Stimulated activated CD4-positive, alpha-beta T cell treated with anti-CD3 and anti-CD28 coated beads, Interleukin-15, amount 100 ng/mL, for 48 hours (primary cell): ENCODE measurements at places on chromosomes 3 and 15.

GRCh38 chr3:123042413-123042812 is 14.8 kb upstream of the SEMA5B start:
- DNase-seq, result no peak

- DNase-seq, result no peak
Measured at GRCh38 chr3:132090921-132091320, 56.1 kb upstream of the CPNE4 start.

GRCh38 chr3:10697918-10698317 is 118.1 kb upstream of the SLC6A11 start:
- no peak for DNase-seq

GRCh38 chr15:87739081-87739480 is 517.5 kb downstream of the NTRK3 start:
- DNase-seq, result no peak

DNA sequence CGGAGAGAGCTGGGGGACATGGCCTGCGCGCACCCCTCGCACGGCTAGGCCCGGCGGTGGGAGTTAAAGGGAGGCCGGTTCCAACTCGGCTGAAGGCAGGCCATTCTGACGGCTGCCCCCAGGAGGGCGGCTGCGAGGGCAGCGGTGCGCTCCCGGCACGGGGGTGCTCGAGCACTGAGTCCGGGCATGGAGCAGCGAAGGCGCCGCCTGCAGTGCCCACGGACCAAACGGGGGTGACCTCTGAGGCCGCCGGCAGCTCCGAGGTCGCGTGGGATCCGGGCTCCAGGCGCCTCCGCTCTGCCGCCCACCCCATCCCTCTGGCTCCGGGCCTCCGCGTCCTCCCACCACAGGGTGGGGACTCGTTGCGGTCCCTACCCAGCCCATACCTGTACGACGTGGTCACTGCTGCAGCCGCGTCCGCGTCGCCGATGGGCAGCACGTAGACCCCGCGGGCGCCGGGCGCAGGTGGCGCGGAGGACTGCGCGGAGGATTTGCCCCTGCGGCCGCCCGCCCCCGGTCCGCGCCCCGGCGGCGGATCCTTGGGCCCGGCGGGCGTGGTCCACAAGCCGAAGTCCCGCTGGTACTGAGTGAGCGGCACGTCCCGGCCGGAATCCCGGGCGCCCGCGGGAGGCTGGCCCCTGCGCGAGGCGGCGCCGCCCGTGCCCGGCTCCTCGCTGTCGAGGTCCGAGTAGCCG is 469 bp downstream of the MAP6D1 start:
- no peak for DNase-seq

DNA sequence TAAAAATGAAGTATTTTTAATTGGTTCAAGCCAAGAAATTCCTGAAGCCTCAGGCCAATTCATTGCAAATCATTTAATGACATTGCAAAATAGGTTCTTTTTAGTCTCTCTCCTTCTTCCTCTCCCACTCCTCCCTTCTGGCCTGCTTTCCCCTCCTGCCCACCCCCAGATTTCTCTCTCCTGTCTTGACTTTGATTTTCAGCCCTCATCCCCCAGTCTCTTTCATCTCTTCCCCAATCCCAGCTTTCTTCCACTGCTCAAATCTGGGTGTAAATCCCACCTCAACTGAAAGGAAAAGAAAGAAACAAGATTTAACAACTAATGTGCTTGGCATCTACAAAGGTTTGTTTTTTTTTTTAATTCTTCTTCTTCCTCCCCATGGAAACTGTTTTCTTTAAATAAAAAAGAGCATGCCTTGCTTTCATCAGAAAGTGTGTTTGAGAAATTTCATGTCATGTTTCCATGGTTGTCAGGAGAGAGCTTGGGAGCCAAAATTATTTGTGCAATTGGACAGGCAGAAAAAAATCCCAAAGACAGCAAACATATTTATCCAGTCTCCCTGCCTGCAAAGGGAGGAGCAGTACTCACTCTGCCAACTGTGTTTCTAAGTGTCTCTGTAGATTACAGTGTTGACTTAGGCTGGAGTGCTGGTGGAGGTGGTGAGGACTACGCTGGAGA is 50.4 kb downstream of the BOC start:
- DNase-seq, result no peak

DNA sequence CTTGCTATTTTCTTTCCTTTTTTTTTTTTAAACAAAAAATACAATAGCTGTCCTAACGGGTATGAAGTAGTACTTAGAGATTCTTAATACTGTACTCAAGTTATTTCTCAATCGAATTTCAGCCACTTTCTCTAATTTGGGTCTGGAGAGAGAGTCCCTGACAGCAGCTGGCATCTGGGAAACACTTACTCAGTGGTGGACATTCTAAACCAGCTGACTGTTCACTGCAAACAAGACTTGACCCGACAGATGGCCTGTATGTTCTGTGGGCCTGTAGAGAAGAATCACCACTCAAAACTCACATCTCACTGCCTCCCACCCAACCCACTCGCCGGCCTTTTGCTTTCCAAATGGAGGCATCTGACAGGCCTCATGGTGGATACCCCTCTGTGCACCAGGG is 199.6 kb downstream of the ATP10A start:
- no peak for DNase-seq

DNA sequence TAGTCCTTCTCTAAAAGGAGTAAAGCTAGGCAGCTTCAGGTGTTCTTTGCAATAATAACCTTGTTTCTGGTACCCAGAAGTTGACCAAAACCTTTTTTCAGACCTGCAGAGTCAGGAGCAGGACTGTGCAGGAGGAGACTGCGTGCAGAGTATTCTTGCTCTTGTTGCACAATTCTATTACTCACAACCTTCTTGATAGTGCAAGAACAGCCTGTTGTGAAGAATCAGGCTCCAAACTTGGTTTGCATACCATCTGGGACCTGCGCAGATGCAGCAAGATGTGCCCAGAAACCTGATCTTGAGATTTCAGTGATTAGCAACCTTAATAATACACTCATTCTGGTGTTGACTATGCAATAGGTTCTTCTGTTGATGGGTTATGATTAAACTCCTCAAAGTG is 111.9 kb downstream of the ATG7 start:
- no peak for DNase-seq

- DNase-seq, result no peak
Measured at GRCh38 chr3:181521831-181522230, 189.9 kb upstream of the SOX2 start.

- DNase-seq, result no peak
Measured at GRCh38 chr15:70411143-70411863, 313.6 kb upstream of the TLE3 start.

- no peak for DNase-seq
Measured at GRCh38 chr3:65907232-65908130, 131.2 kb downstream of the MAGI1 start.

GRCh38 chr3:166527325-166527724 is 690.1 kb upstream of the BCHE start:
- DNase-seq, result no peak

DNA sequence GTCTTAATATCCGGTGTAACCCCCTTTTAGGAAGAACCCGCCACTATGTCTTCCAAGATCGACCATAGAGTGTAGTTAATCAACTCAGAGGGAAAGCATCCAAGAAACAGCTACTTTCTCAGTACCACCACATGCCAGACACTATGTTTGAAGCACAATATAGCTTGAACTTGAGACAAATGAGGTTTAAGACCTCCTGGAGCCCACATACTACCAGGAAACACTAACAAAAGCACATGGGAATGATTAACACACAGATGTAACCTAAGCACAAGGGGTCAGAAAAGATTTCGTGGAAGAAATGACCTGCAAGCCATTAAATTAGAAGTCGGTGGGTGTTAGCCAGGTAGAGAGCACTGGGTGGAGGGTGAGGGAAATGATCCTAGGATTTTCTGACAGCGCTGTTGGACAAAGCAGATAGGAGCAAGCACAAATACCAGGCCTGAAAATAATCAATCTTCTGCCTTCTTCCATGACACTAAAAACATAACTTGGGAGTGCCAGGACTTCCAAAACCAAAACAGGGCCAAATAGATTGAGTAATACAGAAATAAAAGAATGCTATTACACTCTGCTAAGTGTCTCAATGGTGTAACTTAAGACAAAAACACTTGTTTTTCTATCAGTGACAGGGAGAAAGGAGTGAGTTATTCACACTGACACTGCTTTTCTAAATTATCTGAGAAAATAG is 213.7 kb downstream of the FOXP1 start:
- no peak for DNase-seq

- DNase-seq, result no peak
Measured at GRCh38 chr3:36562945-36563344, 182.6 kb downstream of the STAC start.

GRCh38 chr3:13831386-13831996 is 48.4 kb downstream of the WNT7A start:
- no peak for DNase-seq

DNA sequence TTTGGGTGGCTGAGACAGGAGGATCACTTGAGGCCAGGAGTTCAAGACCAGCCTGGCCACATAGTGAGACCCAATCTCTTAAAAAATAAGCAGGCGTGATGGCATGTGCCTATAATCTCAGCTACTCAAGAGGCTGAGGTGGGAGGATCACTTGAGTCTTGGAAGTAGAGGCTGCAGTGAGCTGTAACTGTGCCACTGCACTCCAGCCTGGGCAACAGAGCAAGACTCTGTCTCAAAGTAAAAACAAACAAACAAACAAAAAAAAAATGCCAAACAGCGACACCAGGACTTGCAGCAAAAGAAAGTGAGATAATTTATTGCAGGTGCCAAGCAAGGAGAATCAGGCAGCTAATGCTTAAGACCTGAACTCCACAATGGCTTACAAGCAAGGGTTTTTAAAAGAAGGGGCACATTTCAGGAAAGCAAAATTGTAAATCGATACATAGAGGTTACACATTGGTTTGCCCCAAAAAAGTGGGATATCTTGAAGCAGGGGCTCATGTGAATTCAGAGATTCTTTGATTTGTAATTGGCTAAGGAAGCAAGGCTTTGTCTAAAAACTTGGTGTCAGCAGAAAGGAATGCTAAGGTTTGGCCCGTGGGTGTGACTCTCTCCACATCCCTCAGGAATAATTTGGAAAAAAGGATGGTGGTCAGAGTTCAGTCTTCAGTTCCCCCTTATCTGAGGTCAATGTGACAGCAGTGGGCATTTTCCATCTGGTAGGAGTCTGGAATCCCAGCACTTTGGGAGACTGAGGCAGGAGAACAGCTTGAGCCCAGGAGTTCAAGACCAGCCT is 5.2 kb upstream of the MPI start:
- no peak for DNase-seq

DNA sequence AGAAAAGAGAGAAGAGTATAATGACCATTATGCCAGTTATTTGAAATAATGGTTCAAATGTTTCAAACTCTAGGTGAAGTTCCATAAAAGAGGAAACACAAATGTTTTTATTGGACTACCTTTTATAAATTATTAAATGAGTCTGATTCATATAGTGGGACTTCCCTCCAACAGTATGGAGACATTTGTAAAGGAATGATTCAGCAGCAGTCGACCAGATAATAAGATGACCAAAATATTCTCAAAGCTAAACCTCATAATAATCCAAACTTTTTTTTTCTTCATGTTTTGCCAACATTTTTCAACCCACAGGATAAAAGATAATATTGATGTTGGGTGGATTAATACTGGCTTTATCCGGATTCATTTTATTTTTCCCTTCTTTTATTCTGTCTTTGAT is 18.8 kb downstream of the TIPARP start:
- DNase-seq, result no peak

DNA sequence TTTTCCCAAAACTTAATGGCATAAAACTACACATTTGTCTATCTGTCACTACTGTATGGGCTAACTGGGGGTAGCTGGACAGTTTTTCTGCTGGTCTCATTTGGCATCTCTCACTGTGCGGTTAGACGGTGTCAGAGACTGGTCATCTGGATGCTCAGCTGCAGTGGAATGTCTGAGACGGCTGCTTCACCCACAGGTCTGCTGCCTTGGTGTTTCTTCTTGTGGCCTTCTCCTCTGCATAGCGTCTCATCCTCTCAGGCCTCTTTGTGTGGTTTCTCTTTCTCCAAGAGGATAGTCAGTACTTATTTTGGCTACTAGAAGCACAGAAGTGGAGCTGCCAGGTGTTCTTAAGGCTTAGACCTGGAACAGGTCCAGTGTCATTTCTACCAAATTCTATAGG is 35.9 kb upstream of the GOLGA6L9 start:
- DNase-seq, result no peak
